ENCODE measurements at places on chromosomes 5 and 9. TPM values are rescaled to one million over a fixed set of nuclear protein-coding genes. Genes with fewer than 3 reads are reported as not detected.
A peak's percentile ranks its signal among the peaks of the same experiment; 100 is the strongest.

- DNase-seq, result no peak
These were observed 183.6 kb upstream of the TNC start for GRCh38 chr9:115301581-115301980.

The LEAP2 gene
- total RNA-seq, result 2.0 TPM

The SOHLH1 gene
- not detected for total RNA-seq

The FOXB2 gene
- not detected for total RNA-seq

DNA sequence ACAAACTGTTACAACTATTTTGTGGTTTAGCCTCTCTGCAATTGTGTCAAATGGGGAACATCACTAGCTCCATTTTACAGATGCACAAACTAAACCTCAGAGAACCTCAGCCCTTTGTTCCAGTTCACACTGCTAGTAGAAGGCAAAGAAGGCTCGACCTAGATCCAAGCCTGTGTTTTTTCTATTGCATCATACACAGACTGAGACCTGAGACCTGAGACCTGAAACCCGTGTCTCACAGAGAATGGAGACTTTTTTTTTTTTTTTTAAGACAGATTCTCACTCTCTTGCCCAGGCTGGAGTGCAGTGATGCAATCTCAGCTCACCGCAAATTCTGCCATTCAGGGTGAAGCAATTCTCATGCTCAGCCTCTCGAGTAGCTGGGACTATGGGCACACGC lies 120.8 kb downstream of the GALNT10 start:
- no peak for DNase-seq

The TPM2 gene
- total RNA-seq, result 32.4 TPM

DNA sequence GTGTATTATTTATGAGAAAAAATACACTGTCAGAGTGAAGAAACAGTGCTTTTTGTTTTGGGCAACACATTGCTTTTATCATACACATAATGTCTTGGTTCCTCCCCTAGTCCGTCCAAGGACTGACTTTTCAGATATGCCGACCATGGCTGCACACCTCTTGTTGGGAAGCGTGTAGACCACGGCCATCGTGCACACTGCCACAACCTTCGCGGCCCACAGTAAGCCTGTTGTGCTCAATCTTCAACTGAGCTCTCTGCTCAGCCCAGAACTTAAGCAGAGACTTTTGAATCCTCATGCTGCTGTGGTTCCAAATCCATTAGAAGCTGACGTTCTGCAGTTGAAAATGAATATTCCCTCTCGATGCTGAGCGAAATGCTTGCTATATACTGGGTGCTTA lies 157.6 kb upstream of the IRX2 start:
- DNase-seq, result no peak

DNA sequence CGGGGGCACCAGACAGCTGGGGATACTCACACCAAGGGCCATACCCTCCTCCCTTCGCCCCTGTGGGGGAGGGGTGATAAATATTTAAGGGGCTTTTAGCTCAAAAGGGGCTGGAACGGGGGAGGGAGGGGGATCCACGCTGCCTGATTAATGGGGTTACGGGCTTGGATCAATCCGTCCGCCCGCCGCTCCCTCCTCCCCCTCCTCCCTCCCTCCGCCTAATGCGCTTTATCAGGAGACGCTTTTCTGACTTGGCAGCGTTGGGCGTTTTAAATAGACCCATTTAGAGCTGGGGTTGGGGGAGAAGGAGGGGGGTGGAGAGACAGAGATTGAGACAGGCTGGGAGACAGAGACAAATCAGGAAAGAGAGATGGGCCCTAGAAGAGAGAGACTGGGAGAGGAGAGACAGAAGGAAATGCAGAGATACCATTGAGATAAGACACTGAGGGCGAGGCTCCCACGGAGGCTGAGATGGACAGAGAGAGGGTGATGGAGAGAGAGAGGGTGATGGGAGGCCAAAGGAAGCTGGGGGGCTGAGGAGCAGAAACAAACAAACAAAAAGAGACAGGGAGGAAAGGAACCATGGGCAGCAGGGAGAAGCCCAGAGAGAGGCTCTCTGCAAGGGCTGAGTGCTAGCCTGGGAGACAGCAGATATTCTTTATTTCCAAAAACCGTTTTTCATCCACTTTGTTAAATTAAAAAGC lies 10.3 kb downstream of the CNTFR start:
- no peak for DNase-seq

DNA sequence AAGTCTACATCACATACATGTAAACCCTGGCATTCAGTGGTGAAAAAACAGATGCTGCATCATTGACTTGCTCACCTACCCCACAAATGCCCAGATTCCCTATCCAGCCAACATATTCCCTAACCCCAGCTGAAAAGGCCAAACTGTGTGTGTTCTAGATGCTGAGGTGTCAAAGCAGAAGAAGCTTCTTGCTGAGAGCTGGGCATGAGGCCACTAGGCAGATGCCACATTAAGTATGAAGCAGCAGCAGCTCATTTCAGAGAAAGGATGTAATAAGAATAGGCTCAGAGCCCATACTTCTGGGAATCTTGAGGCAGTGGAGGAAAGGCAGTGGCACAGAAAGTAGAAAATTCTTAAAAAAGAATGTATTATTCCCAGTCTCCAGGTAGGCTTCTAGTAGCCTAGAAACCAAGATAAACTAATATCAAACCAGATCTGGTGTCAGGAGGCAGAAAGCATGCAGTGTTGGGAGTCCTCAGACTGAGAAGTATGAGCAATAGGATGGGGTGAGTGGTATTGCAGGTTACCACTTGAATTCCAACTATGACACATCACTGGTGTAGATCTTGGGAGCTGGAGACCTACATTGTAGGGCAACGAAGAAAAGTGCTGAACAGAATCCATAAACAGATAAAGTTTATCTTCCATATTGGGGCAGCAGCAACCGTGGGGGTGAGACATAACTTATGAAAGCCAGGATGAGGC lies 71.9 kb upstream of the GRHPR start:
- DNase-seq, result no peak

GRCh38 chr5:110726249-110727024 lies at the start of gene TMEM232:
TSS of gene TMEM232 (minus strand) at chr5:110726671. CDS start at chr5:110667352, 59,319 bp downstream.
- peak; percentile 50 for DNase-seq

- no peak for DNase-seq
These were observed 319.0 kb downstream of the EBF1 start for GRCh38 chr5:158780656-158781237.

The LHX2 gene
- 0.24 TPM for total RNA-seq

- no peak for DNase-seq
These were observed 84.3 kb downstream of the PCDH1 start for GRCh38 chr5:141793881-141794280.

- DNase-seq, result no peak
These were observed 34.8 kb upstream of the EFNA5 start for GRCh38 chr5:107705402-107706014.

All from progenitor cell of endocrine pancreas (in vitro differentiated cells).